ENCODE measurements at places on chromosomes 3 and 15.

DNA sequence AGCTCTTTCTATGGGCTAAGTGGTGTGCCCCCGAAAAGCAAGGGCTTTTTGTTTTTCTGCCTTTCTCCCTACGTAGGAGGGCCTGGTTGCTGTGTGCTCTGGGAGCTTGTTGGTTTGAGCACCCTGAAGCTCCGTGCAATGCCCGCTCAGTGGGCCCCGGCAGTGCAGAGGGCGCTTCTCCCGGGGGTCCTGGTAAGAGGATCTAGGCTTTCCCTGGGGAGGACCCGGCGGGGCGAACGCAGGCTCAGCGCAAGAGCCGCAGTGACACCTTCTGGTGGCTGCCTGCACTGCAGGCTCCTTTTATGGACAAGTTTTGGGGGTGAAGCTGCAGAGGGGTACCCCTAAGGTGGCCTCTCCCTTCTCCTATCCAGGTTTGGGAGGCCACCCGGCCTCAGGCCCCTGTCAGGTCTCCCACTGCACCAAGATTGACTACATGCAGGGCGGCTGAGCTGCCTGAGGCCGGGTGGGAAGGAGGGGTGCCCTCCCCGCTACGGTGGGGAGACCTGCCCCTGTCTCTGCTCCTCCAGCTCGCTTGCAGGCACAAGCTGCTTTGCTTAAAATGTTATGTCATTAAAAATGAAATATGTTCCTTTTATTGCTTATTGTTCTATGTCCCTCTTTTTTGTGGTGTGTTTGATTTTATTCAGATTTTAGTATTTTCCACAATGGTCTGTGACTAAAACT, 387.9 kb downstream of the GABRG3 start:
- no peak for ATAC-seq

DNA sequence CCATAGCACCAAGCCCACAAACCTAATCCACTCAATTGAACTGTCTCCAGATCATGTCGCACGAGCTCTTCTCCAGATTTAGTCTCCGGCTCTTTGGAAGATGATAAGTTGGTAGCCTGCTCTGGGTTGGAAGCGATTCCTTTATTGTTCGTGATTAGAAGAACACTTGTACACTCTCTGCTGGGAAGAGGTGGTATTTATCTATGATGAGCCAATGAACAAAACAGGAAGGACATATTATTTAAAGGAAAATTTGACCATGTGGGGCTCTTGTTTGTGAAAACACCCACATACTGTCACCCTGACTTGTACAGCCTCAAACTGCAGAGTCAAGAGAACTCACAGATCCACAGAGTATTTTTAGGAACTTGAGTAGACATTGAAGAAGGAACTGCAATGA, 54.4 kb downstream of the MYZAP start:
- ATAC-seq = no peak

GRCh38 chr3:3307491-3307890, 128.0 kb upstream of the CRBN start:
- ATAC-seq = no peak

DNA sequence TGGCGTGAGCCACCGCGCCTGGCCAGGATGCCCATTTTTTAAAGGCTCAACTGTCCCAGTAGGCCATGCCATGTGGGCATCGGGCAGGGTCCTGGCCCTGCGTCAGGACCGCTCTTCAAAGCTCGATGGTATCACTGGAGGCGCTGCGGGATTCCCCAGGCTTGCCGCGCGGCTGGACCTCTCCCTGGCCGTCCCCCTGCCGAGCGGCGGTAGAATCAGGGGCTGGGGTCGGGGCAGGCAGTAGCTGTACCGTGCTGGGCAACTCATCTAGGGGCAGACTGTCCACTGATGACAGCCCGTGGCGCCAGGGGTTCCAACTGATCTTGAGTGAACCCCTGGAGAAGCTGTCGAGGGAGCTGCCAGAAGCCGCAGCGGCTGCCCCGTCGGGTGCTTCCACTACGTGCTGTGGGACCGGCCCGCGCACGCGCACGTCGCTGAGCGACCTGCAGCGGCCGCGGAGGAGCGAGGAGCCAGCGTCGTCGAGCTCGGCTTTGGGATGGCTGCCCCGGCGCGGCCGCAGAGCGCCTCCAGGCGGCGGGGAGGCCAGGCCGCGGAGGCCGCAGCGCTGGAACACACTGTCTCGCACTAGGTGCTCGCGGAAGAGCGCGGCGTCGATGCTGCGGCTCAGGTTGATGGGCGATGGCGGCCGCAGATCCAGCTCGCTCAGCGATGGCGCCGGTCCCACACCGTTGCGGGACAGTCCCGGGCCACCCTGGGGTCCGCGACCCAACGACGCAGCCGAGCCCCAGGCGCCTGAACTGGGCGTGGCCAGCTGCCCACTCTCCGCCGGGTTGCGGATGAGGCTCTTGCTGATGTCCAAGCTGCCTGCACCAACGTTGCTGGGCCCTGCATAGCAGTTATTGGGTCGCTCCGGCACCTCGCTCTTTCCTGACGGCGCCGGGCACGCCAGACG, 5.8 kb downstream of the PRRT3 start:
- peak; percentile 94 for ATAC-seq

GRCh38 chr3:194989241-194989640, 281.7 kb downstream of the XXYLT1 start:
- no peak for ATAC-seq

DNA sequence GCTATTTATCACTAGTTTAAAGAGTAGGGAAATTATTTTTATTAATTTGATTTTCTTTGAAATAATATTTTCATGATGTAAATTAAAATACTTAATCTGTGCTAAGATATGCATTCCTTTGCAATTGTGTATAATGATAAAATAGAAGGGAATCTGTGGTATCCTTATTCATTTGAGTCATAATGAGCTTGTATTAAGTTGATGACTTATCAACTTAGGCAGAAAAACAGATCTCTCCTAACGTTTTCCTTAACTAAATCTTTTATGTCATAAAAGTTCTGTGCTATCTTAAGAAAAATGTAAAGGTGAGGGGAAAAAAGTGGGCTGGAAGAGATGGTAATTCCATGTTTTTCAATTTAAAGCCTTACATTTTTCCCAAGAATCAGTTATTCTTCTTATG, 1.9 kb downstream of the FGF7 start:
- ATAC-seq = no peak

GRCh38 chr15:89150762-89151664, 62.8 kb downstream of the ABHD2 start:
- ATAC-seq = no peak

- no peak for ATAC-seq
Observed at GRCh38 chr3:58577269-58577821, at the start of gene FAM107A. FAM107A (minus strand) TSS chr3:58577391; CDS start chr3:58569860, 7,531 bp downstream.

GRCh38 chr15:85282504-85283115, 97.8 kb upstream of the AKAP13 start:
- ATAC-seq = no peak

- no peak for ATAC-seq
Observed at GRCh38 chr3:42732829-42733459, 30.3 kb upstream of the HHATL start.

DNA sequence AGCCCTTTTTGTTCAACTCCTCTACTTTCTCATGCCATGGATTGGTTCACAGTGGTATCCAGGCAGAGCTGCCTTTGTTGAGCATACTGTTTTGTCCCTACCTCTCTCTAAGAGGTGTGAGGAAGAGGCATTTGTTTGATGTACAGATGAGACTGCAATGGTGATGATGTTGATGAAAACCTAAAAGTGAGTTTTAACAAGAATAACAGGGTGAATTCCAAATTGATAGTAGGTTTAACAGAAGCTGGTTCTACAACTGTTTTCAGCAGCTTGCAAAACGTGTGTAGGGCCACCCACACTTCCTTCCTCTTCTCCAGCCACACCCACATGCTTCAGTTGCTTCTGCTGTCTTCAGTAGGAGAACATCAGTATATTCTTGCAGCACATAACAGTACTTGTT, 10.2 kb downstream of the SNRK start:
- ATAC-seq = peak; percentile 86

GRCh38 chr15:39851500-39852092, 68.5 kb downstream of the GPR176 start:
- ATAC-seq = no peak

DNA sequence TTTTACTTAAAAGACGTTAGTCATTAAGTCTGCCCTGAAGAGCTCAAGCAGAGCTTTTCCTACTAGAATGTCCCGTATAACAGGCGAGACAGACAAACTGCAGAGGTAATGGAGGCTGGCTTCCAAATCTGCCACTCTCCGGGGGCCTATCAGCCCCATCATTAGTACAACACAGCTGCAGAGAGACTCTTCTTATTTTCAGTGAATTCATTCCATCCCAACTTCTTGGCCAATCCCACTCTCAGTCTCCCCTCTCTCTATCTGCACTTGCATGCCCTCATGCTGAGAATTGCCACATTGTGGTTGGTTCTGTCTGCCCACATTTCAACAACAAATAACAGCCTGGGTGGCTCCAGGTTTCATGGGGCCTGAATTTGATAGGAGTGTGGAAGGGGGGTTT, 412.7 kb downstream of the ERC2 start:
- no peak for ATAC-seq

GRCh38 chr15:58227706-58228543, 89.7 kb downstream of the AQP9 start:
- no peak for ATAC-seq

- ATAC-seq = no peak
Observed at GRCh38 chr15:68413363-68414205, 18.4 kb downstream of the ITGA11 start.

DNA sequence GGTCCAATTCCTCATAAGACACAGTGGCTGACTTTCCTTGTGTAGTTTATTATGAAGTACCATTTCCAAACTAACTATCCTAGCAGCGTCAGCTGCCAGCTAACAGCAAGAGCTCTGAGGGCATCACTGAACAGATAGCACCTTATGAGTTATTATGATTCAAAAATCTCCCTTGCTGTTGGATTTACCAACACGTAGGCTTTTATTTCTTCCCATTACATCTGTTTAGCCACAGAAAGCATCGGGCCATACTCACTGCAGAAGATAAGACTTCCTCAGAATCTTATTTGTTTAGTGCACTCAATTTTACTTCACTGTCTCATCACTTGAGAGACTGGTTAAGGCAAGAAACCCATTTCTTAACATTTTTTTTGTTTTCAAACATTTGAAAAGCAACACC, 16.2 kb downstream of the CLDN1 start:
- ATAC-seq = no peak

- no peak for ATAC-seq
Observed at GRCh38 chr3:194165271-194166018, 29.5 kb downstream of the HES1 start.

- no peak for ATAC-seq
Observed at GRCh38 chr15:28930476-28931291, 44.9 kb downstream of the APBA2 start.

GRCh38 chr3:186095561-186096081, 13.3 kb downstream of the ETV5 start:
- no peak for ATAC-seq

GRCh38 chr3:127488141-127488672, 102.3 kb downstream of the TPRA1 start:
- ATAC-seq = no peak

- ATAC-seq = no peak
Observed at GRCh38 chr3:52494886-52495495, at the start of gene STAB1. STAB1 (plus strand) TSS chr3:52495338; CDS start chr3:52495414, 76 bp downstream.

DNA sequence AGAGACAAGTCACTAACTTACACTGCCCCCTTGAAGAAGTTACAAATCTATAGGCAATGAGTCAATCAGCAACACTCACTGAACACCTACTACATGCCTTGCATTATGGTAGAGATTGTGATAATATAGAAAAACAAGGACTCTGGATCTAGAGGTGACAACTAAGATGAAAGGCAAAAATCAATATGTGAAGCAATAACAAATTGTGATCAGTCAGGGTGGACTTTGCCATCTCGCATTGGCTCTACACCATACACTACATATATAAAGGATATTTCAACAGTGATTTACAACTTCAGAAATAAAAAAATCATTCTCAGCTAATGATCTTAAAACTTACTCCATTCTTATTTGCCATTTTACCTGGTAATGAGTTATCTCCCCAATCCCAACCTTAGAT, 210.7 kb upstream of the CD96 start:
- no peak for ATAC-seq

GRCh38 chr15:57159767-57160166, 216.5 kb upstream of the CGNL1 start:
- ATAC-seq = no peak

DNA sequence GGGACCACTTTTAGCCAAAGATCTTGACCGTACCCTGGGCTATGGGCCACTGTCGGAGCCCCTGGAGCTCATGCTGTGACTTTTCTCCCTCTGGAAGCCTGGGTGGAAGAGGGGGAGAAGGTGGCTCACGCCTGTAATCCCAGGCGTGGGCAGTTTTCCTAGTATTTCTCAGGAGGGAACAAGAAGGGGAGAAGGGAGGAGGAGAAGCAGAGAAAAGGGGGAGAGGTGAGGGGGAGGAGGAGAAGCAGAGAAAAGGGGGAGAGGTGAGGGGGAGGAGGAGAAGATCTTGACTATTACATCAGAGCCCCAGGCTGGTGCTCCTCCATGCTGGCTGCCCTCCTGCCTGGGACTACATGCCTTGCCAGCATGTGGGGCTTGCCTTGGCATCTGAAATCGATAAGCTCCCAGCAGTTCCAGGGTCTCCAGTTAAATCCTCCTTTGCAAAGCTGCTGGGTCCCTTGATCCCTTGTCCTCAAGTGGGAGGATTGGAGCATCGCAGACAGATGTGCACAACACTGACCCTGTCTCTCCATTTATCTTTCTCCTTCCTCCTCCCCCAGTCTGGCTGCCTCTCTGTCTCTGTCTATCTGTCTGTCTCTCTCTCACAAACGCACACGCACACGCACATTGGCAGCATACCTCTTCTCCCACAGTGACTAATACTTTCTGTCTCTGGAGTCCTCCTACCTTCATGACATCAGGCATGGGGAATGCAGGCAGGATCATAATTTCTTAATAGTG, 41.6 kb downstream of the MRAS start:
- no peak for ATAC-seq

DNA sequence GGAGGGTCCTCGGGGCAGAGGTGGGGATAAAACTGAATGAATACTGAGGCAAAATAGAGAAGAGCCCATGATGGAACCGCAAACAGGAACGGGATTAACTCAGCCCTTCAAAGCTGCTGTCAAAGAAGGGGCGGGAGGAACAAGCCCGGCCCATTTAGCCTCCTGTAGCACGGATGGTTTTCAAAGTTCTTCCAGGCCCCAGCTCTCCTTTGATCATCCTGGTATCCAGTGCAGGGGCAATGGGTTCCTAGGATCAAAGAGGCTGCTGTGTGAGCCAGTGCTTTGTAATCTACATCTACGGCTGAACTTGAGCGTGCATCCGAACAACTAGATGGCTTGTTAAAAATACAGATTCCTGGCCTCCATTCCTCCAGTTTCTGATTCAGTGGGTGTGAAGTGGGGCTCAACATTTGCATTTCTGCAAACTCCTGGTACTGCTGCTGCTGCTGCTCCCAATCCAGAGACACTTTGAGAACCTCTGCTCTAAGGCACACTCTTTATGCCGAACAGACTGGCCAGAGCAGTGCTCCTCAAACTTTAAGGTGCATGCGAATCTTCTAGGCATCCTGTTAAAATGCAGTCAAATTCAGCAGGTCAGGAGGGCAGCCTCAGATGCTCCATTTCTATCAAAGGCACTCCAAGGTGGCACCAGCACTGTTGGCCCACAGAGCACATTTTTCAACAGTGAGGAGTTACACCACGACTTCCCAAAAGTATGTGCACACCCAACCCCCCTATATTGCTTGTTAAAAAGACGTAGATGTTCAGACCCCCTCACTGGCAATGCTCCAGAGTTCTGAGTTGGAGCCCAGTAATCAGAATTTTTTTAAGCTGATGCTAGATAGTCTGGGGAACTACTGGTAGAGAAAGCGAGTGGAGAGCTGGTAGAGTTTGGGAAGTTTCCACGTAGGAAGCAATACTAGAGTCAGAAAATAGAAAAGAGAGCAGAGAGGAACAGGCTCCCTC, 5.6 kb downstream of the GALNT15 start:
- no peak for ATAC-seq

Data from activated CD4-positive, CD25-positive, alpha-beta regulatory T cell treated with anti-CD3 and anti-CD28 coated beads, Interleukin-2, amount 50 U/mL, for 24 hours (primary cell).